ENCODE measurements at places on chromosomes 11 and 22.

- H3K4me1 ChIP-seq = no peaks in the 10 kb centered on the region
- no peak overlapping the region for H3K4me3 ChIP-seq
- DNase-seq = no peak
- H3K27ac ChIP-seq = no peak overlapping the region
- no peaks in the 10 kb centered on the region for H3K27me3 ChIP-seq
Measured at GRCh38 chr11:1234054-1234720, 11.3 kb downstream of the MUC5B start.

DNA sequence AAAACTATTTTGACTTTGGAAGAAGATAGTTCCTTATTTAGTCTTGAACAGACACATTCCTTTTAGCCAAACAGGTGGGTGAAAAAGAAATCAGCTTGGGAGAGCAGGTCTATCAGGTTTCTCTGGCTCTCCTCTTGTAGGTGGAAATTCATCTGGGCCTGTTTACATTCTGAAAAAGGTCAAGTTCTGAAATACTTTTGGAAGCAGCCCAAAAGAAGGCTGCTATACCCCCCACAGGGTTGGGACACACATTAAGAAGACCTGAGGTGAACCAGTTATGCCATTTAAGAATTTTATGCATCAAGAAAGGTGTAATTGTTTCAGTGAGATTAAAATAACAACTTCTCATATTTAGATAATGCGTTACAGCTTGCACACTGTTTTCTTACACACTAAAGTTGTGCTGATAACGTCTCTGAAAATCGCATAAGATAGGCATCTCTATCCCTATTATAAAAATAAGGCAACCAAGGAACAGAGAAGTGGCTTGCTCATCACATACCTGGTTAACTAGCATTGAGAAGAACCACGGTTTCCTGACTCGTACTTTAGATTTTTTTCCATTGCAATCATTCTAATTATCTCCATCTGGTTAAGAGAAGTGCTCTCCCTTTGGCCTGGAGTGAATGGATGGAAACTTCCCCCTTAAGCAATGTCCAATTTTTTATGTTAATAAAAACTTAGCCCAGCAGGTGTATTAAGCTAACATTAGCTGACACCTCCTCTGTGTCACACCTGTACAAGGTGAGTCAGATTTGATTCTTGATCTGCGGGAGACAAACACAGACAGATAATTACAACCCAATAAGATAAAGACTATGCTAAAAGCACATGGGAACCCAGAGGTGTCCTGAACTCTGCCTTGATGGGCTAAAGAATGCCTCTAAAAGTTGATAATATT, 60.5 kb upstream of the UCP3 start:
- H3K4me1 ChIP-seq = peaks cover 5% of the 10 kb centered on the region
- no peak overlapping the region for H3K4me3 ChIP-seq
- no peak overlapping the region for H3K27ac ChIP-seq
- peaks cover 39% of the 10 kb centered on the region for H3K36me3 ChIP-seq
- DNase-seq = no peak
- H3K27me3 ChIP-seq = no peaks in the 10 kb centered on the region

DNA sequence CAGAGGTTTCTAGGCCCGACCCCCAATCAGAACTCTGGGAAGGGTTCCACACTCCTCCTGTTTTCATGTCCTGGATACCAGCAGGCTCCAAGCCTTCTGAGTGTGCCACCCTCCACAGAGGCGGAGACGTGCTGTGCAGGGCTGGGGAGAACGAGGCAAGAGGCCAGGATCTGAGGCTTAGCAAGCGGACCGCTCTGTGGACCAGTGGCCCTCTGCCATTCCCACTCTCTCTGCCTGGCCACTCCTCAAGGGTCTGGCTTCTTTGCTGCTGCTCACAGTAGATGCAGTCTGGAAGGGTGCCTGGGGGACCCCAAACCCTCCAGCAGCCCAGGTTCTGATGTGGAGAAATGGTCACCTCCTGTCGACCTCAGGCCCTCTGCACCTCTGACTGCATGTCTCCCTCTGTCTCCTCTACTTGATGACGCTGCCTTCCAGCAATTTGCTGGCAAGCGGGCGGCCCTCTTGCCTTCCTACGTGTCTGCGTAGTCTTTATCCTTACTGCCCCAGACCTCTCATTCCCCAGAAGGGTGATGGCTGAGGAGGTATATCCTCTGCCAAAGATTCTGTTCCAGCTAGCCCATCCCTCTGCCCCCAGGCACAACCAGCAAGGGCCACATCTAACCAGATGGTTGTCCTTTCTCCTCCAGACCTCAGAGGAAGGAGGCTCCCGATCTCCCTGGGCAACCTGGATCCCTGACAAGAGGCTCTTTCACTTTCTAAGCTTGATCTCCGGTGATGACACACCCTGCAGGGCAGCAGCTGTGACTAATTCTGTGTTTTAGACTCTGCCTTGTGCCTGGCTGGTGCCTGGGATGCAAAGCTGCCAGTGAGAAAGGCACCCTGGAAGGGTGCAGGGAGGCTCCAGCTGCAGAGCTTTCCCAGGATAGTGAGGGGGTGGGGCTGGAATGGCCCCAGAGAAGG, 87.3 kb downstream of the NAT10 start:
- no peaks in the 10 kb centered on the region for H3K27me3 ChIP-seq
- peak; percentile 95 for DNase-seq
- H3K4me1 ChIP-seq = peaks cover 11% of the 10 kb centered on the region
- H3K4me3 ChIP-seq = peak overlapping the region; percentile 64
- H3K27ac ChIP-seq = peak overlapping the region; percentile 74
- H3K36me3 ChIP-seq = peaks cover 5% of the 10 kb centered on the region

DNA sequence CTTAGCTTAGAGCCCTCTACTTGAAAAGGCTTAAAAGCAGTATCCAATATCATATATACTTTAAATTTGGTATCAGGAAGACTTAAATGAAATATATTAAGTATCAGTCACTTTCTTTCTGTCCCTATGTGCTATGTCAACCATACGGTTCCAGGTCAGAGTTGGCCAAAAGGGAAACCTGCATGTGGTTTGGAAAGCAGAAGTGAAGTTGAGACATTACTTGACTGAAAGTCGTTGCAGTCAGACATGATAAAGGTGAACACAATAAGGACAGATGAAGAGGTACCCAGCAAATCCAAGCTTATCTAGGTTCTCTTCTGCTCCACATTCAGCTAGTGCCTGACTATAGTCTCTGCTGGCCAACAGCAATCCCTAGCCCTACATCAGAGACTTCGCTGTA, 336.8 kb downstream of the KCNA4 start:
- no peak overlapping the region for H3K4me3 ChIP-seq
- H3K27me3 ChIP-seq = no peaks in the 10 kb centered on the region
- H3K36me3 ChIP-seq = no peaks in the 10 kb centered on the region
- no peak for DNase-seq
- peaks cover 6% of the 10 kb centered on the region for H3K4me1 ChIP-seq

All from MCF 10A (cell line).